Stimulated activated CD4-positive, alpha-beta T cell treated with anti-CD3 and anti-CD28 coated beads, Interleukin-4, amount 100 ng/mL, for 48 hours (primary cell): ENCODE measurements at places on chromosomes 4 and X.

DNA sequence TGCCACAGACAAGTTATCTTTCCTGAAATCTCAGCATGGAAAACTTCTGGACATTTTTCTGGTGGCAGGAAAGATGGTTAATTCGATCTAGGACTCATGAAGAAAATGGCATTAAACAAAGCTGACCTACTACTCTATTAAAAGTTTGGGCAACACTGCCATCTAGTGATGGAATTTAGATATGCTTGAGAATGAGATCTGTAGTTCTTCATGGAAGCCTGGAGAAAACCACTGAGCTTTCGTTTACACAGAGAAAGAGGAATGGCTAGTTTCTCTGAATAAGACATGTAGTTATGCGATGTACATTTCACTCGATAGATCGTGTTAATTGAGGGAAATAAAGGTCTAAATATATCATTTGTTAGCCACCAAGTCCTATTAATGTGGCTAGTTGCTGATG lies 51.7 kb upstream of the CHRDL1 start:
- no peak for DNase-seq

- DNase-seq = no peak
Observed at GRCh38 chrX:440636-441035, 53.9 kb upstream of the PPP2R3B start.

DNA sequence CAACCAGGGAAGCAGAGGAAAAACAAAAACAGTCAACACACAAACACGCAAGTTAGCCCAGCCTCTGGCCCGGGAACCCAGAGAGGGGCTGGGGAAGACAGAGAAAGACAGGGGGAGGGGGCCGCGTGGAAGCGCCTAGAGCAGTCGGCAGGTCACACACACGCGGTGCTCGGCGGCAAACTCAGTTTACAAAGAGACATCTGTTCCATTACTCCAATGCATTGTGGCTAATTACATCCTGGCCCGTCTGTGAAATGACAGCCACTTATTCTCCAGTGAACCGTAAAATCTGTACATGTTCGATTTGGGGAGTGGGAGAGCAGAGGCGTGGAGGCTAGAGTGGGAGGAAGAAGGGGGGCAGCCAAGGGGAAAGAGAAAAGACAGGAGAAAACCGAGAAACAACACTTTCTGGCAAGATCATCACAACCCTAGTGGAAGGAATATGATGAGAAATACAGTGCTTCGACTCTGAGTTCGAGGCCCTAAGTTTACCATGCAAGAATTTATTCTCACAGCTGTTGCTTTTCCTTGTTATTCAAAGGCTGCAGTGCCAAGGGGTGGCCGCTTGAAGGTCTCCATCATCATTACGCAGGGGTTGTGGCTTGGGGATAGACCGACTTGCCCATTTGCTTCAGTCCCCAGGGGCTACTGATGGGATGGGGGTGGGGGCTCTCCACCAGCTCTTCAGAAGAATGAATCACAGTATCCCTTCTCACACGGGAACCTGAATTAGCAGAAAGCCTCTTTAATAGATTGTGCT lies 167.7 kb downstream of the MGST2 start:
- no peak for DNase-seq

- no peak for DNase-seq
Observed at GRCh38 chrX:24643116-24643515, 4.0 kb downstream of the PCYT1B start.

GRCh38 chr4:156830351-156830750 lies 141.2 kb downstream of the PDGFC start:
- DNase-seq = no peak

DNA sequence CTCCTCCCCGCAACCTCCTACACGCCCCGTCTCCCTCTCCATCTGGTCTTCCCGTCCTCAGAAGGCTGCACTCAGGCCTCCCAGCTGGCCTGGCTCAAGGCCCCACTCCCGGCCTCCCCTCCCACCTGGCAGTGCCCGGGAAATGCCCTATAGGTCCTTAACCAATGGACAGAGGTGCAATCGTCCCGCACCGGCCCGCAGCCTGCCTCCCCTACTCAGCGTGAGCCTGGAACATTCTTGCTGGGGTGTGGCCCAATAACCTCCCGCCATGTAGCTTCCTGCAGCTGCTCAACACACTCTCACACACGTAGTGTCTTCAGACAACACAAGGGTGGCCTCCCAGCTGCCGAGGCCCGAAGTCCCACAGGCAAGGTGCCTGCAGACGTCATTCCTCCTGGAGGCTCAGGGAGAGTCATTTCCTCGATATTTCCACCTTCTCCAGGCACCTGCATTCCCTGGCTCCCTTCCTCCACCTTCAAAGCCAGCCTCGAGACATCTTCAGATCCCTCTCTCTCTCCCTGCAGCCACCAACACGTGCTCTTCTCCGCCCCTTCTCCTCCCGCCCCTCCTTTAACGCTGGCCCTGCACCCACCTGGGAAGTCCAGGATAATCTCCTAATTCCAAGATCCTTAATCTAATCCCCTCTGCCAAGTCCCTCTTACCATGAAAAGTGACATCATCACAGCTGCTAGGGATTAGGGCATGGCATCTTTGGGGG lies 56.2 kb downstream of the ADRA2C start:
- no peak for DNase-seq

- DNase-seq = no peak
Observed at GRCh38 chrX:110341189-110342035, 17.2 kb upstream of the RTL9 start.
